Stimulated activated CD4-positive, alpha-beta T cell treated with anti-CD3 and anti-CD28 coated beads, Interleukin-1b, Interleukin-23, amount 100 ng/mL, for 1 hour (primary cell): ENCODE measurements at places on chromosomes 13 and 19.

DNA sequence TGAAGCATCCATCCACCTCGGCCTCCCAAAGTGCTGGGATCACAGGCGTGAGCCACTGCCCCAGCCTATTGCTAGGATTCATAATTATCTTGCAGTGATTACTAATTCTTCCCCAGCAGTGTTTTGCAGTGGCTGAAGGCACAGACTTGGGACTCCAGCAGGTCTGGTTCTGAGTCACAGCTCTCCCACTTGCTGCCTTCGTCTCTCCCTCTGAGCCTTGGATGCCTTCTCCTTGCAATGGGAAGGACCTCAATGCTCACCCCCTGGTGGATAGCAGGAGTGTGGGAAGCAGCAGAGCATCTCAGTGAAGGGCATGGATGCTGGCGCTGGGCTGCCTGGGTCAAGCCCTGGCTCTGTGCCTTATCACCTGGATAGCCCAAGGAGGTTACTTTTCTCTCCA lies 37.6 kb upstream of the SHKBP1 start:
- DNase-seq, result no peak

DNA sequence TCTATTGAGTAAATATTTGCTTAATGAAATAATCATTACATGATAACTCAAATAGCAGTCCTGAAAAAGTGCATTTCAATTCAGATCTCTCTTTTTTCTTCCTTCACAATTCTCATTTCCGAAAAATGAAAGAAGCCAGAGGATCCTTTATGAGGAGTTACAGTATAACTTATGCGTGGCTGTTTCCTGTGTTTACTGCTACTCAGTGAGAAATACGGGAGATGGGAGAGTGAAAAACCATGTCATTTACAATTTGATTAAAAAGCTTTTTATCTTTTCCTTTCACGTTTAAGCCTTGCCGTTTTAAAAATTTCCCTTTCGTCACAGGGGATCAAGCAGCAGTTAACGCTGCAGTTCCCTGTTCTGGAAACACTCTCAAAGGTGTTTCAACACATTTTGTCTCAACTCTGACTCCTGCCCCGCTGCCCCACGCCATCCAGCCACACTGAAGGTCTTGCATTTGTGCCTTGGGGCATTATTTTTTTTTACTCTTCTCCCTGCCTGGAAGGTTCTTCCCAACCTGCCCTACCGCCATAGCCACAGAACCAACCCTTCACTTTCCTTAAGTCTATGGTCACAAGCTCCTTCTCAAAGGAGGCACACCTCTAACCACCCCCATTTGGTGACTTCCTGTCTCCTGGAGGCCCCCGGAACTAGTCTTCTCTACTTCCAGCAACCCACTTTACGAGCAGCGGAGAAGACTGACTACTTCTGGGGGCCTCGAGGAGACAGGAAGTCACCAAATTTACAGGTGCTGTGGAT lies 17.0 kb downstream of the KL start:
- no peak for DNase-seq

DNA sequence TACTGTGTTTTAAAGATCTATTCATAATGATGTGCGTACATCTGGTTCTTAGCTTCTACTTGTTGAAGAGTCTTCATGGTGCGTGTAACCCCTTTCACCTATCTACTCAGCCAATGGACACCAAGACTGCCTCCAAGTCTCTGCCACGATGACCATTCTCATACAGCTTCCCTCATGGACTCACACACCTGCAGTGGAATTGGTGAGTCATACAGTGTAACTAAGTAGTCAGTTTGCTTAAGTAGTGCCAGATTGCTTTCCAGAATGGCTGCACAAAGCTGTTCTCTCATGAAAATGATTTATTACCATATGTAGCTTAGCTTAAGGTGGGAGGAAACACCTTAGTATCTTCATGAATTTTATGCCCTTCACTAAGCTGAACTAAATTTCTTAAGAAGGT lies 112.3 kb downstream of the AKAP11 start:
- DNase-seq, result no peak

GRCh38 chr19:46755853-46756543 lies 9.7 kb upstream of the STRN4 start:
- no peak for DNase-seq

GRCh38 chr13:25901460-25902376 lies 150.1 kb downstream of the SHISA2 start:
- no peak for DNase-seq

GRCh38 chr19:3319643-3320353 lies 46.6 kb upstream of the NFIC start:
- no peak for DNase-seq

- no peak for DNase-seq
These were observed 426.9 kb downstream of the PCDH9 start for GRCh38 chr13:66803013-66803807.

DNA sequence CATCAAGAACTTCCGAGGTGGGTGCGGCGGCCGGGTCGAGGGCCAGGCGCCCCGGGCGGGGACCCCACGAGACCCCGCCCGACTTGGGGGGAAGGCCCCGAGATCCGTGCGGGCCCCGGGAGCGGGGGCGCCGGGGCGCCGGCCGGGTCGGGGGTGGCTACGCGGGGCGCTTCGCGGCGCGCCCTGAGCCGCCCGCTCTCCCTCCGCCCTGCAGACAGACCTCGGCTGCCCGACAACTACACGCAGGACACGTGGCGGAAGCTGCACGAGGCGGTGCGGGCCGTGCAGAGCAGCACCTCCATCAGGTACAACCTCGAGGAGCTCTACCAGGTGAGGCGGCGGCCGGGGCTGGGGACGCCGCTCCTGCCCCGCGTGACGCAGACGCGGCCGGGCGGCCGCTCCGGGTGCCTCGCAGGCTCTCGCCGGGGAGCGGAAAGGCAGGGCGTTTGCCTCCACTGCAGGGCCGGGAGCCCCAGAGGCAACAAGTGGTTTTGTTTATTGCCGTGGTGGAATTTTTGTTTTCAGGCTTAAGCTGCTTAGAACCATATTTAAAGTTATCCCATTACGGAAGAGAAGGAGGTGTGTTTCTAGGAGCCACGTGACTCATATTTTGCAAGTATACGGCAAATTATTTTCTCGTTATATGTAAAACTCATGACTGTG lies 477 bp downstream of the CUL4A start:
- DNase-seq, result peak; percentile 37

DNA sequence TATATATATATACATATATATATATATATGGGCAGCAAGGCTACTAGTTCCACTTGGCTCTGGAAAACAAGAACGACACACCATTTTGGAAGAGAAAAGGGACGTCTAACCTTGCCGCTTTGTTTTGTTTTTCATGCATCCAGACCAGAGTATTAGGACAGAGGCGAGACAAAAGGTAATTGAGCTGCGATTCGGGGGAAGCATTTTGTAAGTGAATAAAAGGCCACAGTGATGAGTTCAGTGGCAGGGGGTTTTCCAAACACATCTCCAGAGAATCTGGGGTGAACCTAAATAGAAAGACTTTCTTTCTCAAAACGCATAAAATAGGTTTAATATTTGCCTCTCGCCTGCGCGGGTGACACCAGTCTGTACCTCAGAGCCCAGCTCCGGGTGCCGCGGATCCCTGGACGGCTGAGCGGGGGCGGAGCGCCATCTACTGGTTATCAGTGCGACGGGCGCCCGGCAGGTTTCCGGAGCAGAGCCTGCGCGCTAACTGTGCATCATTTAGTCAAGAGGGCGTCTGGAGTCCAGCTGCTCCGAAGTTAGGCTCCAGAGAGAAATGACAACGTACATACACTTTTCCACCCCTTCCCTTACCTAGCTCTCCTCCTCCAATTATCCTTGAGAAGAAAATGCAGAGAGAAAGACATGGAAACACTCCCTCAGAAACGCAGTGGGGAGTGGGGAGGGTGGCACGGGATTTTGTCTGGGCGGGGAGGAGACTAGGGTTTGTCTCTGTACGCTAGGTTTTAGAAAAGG lies 262.3 kb downstream of the TBC1D4 start:
- peak; percentile 54 for DNase-seq
